ENCODE measurements at places on chromosomes 2 and 18.

DNA sequence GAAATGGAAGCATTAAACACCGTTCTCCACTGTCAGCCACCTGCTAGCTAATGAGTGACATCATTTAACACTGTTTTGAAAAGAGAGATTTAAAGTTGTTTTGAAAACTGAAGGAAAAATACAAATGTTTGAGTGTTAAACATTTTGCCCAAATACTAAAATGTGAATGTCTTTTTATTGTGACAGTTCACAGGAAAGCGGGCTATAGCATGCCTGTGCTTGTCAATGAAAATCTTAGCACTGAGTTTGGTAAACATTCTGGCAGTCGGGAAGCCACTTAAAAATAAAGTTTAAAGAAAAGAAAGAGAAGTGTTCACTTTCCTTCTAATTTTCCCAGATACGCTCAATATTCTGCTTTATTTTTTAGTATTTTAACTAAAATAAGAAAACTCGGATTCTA, 40.3 kb upstream of the SMIM21 start:
- DNase-seq, result no peak

GRCh38 chr2:205889114-205889513, 196.9 kb downstream of the INO80D start:
- DNase-seq, result no peak

DNA sequence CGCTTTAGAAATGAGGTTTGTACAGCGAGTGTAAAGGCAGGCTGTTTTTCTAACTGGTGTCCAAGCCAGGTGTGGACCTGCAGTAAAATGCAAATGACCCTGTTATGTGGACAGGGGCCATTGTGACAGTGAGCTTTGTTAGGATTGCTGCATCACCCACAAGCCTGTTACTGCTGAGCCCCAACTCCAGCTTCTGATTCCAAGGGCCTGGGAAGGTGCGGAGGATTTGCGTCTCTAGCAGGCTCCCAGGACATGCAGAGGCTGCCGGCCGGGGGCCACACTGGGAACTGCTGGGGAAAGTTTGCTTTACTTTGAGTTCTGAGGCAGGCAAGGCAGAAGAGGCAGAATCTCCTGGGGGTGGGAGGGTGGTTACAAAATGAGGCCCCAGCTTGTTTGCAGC, 164.1 kb downstream of the GLI2 start:
- no peak for DNase-seq

DNA sequence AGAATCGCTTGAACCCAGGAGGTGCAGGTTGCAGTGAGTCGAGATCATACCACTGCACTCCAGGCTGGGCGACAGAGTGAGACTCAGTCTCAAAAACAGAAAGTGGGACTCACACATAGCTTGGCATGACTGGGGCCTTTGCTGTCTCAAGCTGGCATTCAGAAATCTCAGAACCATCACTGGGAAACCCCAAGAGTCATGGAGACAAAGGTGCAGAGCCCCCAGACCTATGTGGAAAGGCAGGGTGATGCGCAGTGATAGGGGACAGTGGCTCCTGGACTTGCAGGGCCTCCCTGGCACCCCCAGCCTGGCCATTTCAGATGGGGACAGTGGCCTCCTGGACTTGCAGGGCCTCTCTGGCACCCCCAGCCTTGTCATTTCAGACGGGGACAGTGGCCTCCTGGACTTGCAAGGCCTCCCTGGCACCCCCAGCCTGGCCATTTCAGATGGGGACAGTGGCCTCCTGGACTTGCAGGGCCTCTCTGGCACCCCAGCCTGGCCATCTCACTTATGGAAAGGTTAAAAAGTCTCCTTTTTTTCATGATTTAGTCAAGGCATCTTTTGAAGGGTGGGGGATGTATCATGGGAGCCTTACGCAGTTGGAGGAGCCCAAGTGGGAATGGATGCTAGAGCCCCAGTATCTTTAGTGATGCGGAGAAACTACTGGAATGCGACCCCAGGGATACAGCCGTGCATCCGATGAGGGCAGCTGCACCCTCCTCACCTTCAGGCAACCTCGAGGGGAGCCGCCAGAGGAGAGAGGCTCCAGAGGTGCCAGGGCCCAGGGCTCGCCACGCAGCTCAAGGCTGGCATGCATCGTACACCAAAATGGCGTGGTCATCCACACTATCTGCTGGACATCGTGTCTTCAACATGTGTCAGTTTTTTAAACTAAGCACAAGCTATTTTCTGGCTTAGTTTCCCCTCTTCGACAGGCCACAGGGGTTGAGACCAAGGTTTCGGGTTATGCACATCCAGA, 30.5 kb downstream of the ZNF516 start:
- no peak for DNase-seq

GRCh38 chr2:216064014-216064630, 17.5 kb downstream of the PECR start:
- DNase-seq, result no peak

DNA sequence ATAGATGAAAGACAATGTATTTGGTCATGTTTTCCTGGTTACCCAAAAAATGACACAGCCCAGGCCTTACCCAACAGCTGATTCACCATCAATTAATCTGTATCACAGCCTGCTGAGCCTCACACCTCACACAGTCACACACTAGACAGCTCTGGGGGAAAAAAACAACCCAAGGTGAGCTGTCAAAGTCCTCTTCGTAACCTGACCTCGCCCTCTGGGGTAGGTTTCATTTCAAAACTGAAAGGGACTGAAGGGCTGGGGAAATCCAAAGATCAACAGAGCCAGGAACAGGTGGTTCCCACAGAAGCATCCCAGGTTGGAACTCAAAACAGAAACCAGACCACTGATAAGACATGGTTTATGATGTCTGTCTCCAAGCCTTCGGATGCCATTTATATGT, 18.2 kb upstream of the PCBP1 start:
- peak; percentile 63 for DNase-seq

DNA sequence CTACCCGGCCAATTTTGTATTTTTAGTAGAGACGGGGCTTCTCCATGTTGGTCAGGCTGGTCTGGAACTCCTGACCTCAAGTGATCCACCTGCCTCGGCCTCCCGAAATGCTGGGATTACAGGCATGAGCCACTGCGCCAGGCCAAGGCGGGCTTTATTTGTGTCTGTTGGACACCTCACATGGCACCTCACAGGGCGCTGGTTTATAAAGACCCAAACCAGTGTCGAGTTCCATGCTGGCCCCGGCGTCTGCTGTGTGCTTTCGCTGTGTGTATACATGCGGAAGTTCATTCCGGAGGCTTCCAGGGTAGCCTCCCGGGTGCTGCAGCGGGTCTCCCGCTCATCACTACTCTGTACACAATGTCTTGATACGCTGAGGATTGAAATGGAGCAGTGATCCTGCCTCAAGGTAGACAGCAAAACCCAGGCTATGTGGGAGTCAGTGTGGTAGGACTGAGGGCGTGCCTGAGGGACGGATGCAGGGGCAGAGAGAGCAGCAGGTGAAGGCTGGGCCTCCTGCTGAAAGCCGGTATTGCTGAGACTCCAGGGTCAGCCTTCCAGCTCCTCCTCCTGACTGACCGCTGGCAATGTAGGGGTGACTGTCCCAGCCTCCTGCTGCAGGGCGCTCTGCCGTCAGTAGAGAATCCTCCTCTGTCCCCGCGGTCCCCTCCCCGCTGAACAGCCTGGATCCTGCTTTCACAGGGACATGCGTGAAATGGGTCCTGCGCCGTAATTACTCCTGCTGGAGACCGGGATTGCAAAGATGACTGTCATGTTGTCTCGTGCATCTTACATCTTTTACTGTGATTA, 22.7 kb downstream of the LDLRAD4 start:
- no peak for DNase-seq

DNA sequence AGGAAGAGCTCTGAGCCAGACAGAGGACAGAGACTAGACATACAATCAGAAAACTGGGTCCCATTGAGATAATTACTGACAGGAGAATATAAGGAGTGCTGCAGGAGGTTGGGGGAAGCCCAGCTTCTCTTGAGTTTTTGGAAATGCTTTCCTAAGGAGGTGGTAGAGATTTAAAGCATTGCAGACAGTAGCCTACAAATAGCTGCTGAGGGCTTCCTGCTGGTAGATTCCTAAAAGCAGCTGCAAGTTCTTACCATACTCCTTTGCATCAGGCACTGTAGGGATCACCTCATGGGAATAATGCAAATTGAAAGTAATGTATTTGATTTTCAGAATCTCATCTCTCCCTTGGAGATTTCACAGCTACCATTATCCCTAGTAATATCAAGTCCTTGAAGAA, 902.6 kb upstream of the GCFC2 start:
- no peak for DNase-seq

DNA sequence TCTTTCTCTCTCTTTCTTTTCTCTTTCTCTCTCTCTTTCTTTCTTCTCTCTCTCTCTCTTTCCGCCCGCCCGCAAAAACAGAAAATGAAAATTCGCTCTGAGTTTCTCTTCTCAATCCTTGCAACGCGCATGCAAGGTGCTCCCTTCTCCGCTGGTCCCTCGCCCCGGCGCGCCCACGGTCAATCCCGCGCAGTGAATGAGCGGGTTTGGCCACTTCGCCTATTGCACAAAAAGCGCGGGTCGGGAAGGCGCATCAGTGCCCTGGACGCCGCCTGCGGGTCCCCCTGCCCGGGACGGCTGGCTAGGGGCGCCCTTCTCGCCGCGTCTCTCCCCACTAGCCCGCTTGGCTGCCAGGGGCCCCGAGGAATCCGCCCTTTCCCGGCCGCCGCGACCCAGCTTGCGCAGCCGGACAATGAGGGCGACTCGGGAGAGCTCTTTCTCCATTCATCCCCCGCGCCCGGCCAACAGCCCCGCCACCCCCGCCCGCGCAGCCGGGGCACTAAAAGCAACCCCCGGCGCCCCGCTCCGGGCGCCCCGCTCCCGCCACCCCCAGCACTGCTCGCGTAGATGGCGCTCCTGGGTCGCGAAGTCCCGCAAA, 706 bp downstream of the LAMA1 start:
- no peak for DNase-seq

DNA sequence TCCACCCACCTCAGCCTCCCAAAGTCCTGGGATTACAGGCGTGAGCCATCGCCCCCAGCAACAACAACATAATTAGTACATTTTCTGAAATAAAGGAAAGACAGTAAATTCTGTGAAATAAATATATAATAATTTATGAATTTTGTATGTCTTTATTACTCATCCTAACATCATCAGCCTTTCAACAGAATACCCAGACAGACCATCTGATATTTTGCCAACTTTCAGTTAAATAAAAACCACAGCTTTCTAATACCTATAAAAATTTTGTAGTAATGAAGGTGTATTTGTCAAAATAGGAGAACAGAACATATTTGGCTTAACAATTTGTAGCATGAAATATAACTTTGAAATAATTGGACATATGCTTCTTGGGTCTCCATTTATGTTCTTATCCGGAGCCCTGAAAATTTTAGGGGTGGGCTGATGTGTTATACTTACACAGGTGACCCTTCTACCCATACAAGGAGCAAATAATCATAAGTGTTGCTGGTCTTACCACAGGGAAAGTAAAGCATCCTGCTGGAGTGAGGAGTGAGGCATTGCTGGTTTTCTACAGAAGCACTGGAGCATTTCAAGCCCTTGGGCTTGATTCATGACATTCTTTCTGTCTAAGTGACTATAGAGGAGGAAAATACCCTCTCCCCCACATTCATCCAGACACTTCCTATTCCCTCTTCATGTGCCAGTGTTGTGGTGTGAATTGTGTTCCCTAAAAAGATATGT, 99.3 kb downstream of the SPOPL start:
- DNase-seq, result no peak

- no peak for DNase-seq
Observed at GRCh38 chr2:142531377-142531776, 346.1 kb upstream of the KYNU start.

- no peak for DNase-seq
Observed at GRCh38 chr2:130252880-130253645, 54.8 kb upstream of the TUBA3E start.

DNA sequence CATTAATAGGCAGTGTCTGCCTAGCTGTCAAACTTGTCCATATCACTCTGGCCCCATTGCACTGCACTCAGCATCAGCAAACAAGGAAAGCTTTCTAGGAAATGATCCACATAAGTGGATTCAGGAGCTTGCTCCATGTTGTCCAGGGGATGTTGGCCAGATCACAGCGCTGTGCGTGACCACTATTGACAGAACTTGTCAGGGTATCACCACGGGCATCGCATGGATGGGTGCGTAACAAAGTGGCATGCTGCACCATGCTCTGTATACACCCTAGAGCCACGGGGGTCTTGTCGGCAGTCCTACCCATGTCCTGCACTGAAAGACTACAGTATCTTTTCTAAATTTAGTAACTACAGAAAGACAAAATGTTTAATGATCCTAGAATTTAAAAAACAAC, 15.6 kb downstream of the SATB2 start:
- no peak for DNase-seq

GRCh38 chr2:177466337-177467195, 74.0 kb downstream of the AGPS start:
- no peak for DNase-seq

- no peak for DNase-seq
Observed at GRCh38 chr2:5764041-5764440, 71.9 kb downstream of the SOX11 start.

DNA sequence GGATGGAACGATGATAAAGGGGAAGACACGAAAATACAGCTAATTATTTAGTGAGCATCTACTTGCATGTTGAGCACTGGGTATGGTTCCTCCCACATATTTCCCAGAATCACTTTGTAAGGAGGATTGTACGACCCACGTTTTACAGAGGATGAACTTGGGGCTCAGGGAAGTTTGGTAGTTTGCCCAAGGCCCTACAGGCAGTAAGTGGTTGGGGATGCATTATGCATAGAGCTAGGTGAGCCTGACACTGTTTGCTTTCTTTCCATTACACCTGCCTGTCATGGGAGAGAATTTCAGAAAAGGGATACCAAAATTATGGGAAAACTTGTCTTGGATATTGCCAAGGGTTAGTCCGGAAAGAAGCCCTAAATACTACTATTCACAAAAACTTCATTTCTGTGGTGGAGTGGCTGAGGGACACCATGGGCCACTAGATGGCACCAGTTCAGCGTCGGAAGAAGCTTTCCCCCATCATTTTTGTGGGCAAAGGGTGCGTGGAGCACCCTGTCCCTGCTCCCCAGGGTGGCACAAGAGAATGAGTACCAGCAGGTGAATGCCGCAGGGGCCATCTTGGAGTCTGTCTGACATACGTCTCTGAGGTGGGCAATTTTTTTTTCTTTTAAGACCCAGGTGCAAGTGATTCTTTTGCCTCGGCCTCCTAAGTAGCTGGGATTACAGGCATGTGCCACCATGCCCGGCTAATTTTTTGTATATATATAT, 23.5 kb upstream of the C18orf32 start:
- DNase-seq, result peak; percentile 55

DNA sequence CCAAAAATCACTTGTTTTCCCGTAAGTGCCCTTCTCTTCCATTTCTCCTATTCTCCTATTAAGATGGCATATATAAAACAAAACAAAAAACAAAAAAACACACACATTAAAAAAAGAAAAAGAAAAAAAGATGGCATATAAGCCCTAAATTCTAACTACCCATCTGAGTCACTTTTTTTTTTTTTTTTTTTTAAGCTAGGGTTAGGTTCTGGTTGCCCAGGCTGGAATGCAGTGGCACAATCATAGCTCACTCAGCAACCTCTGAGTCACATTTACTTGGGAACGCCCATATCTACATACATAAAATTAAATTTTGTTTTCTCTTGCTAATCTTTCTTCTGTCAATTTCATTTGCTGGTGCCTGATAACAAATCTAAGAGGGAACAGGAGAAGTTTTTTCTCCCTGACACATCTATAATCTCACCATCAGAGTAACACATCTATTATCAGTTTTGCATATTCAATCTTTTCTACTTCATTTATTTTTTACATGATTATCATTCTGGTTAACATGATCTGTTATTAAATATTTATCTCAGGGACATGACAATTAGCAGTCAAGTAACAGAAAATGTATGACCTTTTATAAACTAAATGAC, 52.1 kb downstream of the EEF1B2 start:
- DNase-seq, result no peak

- DNase-seq, result no peak
Observed at GRCh38 chr18:45677276-45677807, 46.6 kb upstream of the SLC14A1 start.
